ENCODE measurements at places on chromosomes 12 and 14.

DNA sequence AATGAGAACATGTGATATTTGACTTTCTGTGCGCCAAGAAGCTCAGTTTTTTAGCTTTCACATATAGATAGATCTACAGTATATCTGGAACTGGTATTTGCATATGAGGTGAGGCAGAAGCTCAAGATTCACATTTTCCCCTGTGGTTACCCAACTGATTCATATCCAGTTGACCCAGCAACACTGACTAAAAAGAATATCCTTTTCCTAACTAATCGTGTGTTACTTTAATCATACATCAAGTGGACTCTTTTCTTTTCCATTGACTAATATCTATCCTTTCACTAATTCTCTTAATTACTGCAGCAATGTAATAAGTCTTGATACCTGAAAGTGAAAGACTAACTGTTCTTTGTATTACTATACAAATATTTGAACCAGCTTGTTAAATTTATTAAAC lies 236.1 kb downstream of the AEBP2 start:
- no peak for DNase-seq

- DNase-seq: no peak
These were observed 339.1 kb downstream of the TMEM132D start for GRCh38 chr12:129564768-129565167.

GRCh38 chr14:72651081-72651480 lies 242.8 kb downstream of the DPF3 start:
- DNase-seq: no peak

GRCh38 chr12:128790221-128790620 lies 33.5 kb downstream of the SLC15A4 start:
- no peak for DNase-seq

GRCh38 chr12:93092649-93092945 lies 163.5 kb upstream of the EEA1 start:
- DNase-seq: no peak

- DNase-seq: no peak
These were observed 35.0 kb downstream of the MMAB start for GRCh38 chr12:109538191-109538863.

DNA sequence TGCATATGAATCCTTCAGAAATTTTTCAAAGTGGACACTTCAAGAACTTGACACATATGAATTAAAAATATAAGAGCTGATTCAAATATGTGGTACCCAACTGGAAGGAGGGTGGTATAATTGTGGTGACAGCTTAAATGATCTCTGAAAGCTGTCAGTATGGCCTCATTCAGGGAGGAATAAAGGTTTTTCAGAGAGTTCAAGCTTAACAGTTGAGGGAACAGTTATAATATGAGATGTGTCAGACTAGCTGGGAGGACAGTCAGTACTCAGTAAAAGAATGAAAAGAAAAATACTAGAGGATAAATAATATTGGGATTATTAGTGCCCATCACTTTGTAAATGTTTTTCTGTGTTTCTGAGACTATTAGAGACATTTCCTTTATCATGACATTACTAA lies 277.5 kb downstream of the RASSF9 start:
- DNase-seq: no peak

DNA sequence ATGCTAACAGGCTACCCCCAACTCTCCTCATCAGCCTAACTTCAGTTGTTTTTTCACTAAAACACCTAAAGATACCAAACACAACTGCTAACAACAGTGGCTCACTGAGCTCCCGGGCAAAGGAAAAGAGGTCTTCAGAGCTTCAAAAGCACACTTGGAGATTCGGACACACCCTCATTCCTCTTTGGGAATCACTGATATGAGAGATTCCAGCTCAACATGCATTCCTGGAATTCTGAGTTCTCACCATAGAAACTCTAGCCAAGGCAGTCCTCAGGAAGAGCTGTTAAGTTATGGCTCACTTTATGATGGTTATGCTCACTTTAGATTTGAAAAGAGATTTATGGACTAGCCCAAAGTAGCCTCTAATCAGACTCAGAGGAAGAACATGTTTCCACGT lies 40.1 kb downstream of the STXBP6 start:
- DNase-seq: no peak

GRCh38 chr12:12365931-12366431 lies 9.1 kb downstream of the BORCS5 start:
- no peak for DNase-seq

- no peak for DNase-seq
These were observed 10.1 kb upstream of the SLC11A2 start for GRCh38 chr12:51036279-51036678.

GRCh38 chr14:20723488-20723887 lies 22.2 kb upstream of the EDDM3A start:
- no peak for DNase-seq

DNA sequence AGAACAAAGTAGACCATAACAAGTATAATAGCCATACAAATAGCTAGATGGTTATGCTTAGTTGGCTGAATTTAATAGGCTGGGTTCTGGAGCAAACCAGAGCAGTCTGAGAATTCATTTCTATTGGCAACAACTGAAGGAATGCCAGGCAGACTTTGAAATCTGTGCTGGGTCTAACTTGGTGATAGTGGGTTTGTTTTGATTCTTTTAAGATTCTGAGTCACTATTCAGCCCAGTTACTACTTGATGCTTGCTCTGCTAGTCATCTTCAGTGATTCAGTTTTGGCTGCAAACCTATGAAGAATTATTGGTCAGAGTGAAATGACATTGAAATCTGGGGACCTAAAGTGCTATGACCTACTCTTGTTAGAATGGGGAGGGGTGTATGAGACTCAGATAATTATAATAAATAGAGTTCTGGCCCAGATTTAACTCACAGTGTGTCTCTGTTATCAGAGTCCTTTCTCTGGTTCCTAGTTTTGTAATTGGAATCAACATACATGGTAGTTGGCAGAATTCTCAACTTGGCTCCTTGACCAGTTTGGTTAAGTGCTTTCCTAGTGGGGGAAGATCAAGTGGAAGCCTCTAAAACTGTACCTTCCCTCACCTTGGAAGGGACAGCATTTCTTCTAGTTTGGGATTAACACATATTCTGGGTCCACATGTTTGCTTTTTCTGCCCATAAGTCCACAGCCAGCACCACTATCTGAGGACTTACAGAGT lies 43.5 kb downstream of the MNAT1 start:
- no peak for DNase-seq

DNA sequence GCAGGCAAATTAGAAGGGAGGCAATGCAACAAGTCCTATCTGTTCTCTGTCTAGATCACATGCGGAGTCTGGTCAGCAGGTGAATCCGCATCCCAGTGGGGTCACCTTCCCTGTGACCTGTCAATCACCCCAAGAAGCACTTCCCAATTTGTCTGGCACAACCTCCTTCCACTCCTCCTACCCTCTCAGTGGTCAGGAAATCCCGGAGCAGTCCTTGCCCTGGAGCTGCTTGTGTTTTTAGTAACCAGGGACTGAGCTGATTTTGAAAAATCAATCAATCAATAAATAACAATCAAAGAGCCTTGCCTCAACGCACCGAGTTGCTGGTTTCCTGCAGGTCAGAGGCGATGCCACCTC lies 572 bp upstream of the ACSS3 start:
- DNase-seq: no peak

- no peak for DNase-seq
These were observed 61.4 kb downstream of the LMNTD1 start for GRCh38 chr12:25491396-25492325.

GRCh38 chr14:20441461-20441860 lies 5.5 kb upstream of the KLHL33 start:
- DNase-seq: no peak

GRCh38 chr14:60241091-60241490 lies 7.9 kb upstream of the PPM1A start:
- no peak for DNase-seq

GRCh38 chr14:89787525-89787924 lies 167.0 kb downstream of the EFCAB11 start:
- DNase-seq: no peak

DNA sequence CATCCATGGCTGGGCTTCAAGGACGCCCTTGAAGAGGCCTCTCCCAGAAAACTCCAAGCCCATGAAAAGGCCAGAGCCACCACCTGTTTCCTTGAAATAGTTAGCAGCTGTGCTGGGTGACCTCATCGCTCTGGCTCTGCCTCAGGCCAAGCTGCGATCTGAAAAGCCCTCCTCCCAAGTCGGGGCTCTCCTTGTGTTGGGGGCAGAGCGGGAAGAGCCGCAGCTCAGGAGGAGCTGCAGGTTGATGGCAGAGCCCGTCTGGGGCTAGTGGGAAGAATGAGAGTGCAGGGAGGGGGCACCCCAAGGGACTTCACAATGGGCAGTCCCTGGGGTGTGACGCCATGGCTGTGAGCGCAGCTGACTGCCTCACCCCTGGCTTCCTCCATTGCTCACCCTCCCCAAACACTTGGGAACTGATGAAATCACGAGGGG lies 50.0 kb upstream of the STON2 start:
- no peak for DNase-seq

- no peak for DNase-seq
These were observed 16.4 kb upstream of the CACNA2D4 start for GRCh38 chr12:1934831-1935230.

GRCh38 chr12:3363608-3364007 lies 127.4 kb upstream of the PRMT8 start:
- DNase-seq: no peak

GRCh38 chr12:12028668-12029402 lies 41.9 kb upstream of the BCL2L14 start:
- DNase-seq: no peak

DNA sequence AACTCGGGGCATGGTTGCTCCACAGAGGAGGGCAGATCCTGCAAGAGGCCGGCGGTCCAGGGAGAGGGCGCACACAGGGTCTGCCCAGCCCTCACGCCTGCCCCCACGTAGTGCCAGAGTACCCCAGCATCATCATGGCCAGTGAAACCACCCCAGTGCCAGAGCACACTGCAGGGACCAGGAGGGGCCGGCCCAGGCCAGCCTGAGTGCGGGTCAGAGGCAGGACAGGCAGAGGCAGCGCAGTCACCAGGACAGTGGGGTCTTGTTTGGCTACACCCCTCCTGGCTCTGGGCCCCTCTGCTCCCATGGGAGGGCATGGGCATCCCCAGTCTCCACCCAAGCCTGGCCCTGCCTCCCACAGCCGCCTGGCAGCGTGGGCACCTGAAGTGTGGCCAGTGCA lies 34.7 kb downstream of the LRCOL1 start:
- no peak for DNase-seq

GRCh38 chr12:124742111-124742510 lies 121.6 kb downstream of the SCARB1 start:
- DNase-seq: no peak

DNA sequence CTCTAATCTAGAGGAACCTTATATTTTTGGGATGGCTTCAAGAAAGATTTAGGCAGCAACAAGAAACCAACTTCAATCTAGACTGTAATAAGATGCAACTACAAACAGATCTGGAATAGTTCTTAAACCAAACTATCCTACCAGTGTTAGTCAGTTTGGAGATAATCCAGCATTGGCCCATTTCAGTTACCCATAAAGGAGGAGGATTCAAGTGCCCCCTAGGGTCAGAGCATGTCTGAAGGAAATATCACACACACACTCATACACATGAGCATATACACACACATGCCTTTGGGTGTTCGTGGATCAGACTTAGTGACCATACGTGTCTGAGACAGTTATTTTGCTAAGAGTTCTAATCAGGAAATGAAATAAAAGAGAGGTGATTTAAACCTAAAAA lies 261.2 kb downstream of the ADAMTS20 start:
- DNase-seq: no peak

- no peak for DNase-seq
These were observed 135.3 kb downstream of the SMOC1 start for GRCh38 chr14:70014406-70015095.

GRCh38 chr14:44530475-44530874 lies 23.4 kb upstream of the FSCB start:
- DNase-seq: no peak

Measured in CD8-positive, alpha-beta T cell (primary cell).